ENCODE measurements at places on chromosomes 7 and 10. TPM values are rescaled to one million over a fixed set of nuclear protein-coding genes. Genes with fewer than 3 reads are reported as not detected.

DNA sequence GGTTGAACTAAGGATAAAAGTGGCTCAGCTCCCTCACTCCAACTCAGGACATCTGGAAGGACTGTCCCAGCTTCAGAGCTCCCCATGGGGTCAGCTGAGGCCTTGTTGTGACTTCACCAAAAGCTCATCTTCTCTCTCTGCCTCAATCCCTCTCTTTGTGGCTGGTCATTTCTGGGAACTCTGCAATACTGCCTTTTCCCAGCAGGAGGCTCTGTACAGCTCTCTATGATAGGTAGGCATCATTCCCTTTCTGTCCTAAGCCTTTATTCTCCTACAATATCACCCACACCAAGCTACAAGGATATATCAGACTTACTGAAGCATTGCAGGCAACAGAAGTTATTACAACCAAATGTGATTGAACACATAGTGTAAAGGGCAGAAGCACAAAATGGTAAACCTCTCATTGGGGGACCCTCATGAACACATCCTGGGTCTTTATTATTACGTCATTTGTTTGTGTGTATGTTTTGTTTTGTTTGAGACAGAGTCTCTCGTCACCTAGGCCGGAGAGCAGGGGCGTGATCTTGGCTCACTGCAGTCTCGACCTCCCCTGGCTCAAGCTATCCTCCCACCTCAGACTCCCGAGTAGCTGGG lies 36.7 kb upstream of the PRPS1L1 start:
- no peak for DNase-seq

- no peak for DNase-seq
These were observed 35.8 kb downstream of the RBM17 start for GRCh38 chr10:6124666-6125065.

GRCh38 chr7:20484356-20484755 lies 131.1 kb upstream of the ABCB5 start:
- no peak for DNase-seq

DNA sequence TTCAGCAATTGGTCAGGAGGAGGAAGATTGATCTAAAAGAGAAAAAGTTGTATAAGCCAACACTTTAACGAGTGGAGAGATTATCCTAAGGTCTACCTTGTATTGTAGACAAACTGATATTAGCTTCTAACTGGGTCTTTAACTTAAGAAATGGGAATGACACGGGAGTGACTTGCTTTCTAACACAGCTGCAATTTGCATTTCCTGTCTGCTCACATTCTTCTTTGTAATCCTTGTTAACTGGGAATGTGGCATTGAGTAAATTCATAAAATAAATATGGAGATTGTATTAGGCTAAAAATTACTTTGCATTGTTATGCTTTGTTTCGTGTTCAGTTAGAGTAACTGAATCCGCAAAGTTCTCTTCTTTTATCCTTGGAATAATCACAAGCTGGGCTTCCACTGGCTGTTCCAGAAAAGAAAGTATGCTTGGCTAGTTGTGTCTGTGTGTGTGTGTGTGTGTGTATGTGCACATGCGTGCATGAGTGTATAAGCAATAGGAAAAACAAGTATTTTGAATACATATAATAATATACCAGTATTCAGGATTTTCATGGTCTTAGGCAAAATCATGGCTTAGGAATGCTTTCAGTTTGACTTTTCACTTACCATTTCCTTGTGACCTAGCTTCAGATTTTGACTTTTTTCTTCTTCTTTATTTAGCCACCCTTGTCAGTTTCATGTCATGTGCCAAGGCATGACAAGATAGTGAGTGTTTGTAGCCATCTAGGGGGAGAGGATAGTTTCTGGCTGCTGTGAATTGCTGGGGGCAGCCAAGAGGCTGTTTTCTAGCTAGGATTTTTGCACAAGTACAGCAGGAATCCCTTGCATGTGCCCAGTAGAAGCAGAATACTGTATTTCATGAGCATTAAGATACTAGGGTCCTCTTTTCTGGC lies 54.5 kb upstream of the FZD8 start:
- no peak for DNase-seq

- DNase-seq = peak; percentile 46
These were observed 66.7 kb upstream of the PDZD8 start for GRCh38 chr10:117441812-117442443.

Gene CADPS2
- polyA plus RNA-seq = 0.38 TPM

Gene HOXA9
- polyA plus RNA-seq = 15.0 TPM

Gene SGMS1
- 21.1 TPM for polyA plus RNA-seq

Measured in BJ (cell line).